Stimulated activated CD8-positive, alpha-beta memory T cell treated with anti-CD3 and anti-CD28 coated beads, Interleukin-7, amount 100 ng/mL, for 1 hour (primary cell): ENCODE measurements at places on chromosomes 12 and 14.

GRCh38 chr14:100884456-100884855 is 19.1 kb downstream of the RTL1 start:
- DNase-seq: no peak

- DNase-seq: no peak
Measured at GRCh38 chr12:24668563-24668962, 280.3 kb downstream of the BCAT1 start.

- DNase-seq: no peak
Measured at GRCh38 chr14:36301159-36301558, 19.3 kb downstream of the MBIP start.

DNA sequence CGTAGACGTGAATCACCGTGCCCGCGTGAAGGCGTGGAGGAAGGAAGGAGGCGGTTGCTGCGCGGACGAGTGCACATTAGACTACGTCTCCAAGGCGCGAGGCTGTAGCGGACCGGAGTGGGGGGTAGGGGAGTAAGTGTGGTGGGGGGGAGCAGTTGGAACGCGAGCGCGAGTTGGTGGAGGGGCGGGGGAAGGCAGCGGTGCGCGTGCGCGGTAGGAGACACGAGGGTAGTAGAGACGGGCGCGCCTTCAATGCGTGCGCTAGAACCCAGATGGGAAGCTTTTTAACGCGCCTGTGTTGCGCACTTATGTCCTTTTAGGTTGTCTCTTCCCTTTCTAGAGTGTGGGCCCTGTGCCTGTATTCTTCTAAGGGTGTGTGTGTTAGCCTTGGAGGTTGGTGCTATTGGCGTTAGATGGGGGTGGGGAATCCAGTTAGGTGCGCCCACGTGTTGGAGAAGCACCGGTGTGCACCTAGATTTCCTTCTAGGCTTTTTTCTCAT is 604 bp downstream of the EIF4B start:
- peak; percentile 39 for DNase-seq

GRCh38 chr14:97277711-97278110 is 480.5 kb downstream of the VRK1 start:
- DNase-seq: no peak
